ENCODE measurements at places on chromosomes 12 and 14.

DNA sequence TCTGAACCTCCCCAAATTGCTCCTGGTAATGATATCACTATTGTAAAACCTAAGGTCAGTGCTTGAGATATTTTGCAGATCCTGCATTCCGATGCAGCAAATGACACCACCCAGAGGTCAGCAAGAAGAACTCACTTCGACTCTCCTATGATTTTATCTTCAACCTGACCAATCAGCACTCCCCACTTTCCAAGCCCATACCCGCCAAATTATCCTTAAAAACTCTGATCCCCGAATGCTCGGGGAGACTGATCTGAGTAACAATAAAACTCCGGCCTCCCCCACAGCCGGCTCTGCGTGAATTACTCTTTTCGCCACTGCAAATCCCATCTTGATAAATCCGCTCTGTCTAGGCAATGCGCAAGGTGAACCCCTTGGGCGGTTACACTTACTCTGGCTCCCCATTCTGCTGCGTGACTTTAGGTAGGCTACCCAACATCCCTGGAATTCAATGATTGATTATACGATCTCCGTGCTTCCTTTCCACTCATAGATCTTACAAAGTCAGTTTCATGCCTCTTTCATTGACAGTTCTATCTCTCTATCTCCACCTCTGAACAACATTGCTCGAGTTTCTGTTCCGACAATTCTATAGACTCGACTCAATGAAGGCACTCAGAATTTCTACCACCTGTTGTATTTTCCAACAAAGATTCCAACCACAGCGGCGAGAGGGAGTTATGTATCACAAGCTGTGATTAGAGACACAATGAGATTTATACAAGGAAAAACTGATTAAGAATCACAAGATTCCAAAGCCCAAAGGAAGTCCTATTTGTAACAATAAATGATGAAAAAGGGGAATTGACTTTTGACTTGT, 939 bp downstream of the NPC2 start:
- DNase-seq, result no peak

- DNase-seq, result no peak
Measured at GRCh38 chr14:65366802-65367565, 45.5 kb upstream of the FUT8 start.

DNA sequence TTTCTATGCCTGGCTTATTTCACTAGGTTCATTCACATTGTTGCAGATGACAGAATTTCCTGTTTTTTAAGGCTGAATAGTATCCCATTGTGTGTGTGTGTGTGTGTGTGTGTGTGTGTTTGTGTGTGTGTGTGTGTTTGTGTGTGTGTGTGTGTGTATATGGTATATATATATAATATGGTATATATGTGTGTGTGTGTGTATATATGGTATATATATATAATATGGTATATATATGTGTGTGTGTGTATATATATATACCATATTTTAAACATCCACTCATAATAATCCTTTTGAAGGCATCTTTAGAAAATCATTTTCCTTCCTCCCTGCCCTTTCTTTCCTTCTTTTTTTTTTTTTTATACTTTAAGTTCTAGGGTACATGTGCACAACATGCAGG, 5.0 kb upstream of the CCDC198 start:
- no peak for DNase-seq

- DNase-seq, result no peak
Measured at GRCh38 chr14:22387776-22388241, 201.2 kb downstream of the DAD1 start.

GRCh38 chr14:60183741-60184140, 18.5 kb upstream of the DHRS7 start:
- no peak for DNase-seq

DNA sequence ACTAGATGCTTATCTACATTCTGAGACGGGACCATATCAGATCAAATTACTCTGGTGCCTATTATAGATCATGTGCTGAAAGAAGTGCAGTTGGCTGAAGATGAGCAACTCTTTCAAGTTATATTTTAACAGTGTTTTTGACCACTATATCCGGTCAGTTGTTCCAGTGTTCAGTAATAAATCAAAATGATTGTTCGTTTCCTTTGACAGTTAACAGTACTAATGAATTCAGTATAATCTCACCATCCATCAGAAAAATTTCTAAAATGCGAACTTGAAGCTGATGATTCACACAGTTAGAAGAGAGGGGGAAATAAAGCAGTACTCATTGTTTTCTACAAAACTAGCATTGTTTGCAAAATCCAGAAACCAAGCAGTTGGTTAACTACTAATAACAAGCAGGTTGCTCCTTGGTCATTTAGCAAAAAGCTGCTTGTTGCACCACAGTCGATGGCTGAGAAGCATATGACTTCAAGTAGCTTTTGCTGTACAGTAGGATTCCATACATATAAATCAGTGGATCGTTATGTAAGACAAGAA, 2.3 kb downstream of the RPS6KA5 start:
- no peak for DNase-seq

GRCh38 chr12:101302741-101303140, 22.8 kb downstream of the UTP20 start:
- no peak for DNase-seq

- no peak for DNase-seq
Measured at GRCh38 chr12:102816816-102817434, 100.1 kb downstream of the PAH start.

DNA sequence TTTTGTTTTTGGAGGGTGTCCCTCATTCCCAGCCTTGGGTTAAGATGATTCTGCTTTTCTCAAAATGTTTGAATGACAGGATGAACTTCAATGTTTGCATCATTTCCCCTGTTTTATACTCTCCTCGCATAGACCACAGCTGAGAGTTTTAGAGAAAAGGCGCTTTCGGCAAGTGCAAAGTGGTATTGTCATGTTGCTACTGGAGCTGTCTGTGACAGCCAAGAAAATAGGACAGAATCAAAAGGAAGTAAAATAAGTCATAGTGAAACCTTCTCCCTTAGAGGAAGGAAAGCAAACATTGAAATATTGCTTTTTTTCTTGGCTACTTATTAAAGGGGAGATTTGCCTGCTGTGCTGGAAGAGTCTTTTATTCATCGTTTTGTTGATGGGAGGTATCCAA, 33.5 kb upstream of the ARHGAP5 start:
- DNase-seq, result no peak

DNA sequence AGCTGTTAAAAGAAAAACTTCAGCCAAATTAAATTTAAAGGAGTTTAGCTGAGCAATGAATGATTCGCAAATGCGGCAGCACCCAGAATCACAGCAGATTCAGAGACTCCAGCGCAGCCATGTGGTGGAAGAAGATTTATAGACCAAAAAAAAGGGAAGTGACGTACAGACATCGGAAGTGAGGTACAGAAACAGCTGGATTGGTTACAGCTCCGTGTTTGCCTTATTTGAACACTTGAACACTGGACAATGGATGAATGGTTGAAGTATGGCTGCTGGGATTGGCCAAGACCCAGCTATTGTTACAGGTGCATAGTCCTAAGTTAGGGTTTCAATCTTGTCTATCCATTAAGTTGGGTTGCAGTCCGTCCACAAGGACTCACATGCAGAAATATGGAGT, 42.6 kb downstream of the GALNT8 start:
- DNase-seq, result no peak

DNA sequence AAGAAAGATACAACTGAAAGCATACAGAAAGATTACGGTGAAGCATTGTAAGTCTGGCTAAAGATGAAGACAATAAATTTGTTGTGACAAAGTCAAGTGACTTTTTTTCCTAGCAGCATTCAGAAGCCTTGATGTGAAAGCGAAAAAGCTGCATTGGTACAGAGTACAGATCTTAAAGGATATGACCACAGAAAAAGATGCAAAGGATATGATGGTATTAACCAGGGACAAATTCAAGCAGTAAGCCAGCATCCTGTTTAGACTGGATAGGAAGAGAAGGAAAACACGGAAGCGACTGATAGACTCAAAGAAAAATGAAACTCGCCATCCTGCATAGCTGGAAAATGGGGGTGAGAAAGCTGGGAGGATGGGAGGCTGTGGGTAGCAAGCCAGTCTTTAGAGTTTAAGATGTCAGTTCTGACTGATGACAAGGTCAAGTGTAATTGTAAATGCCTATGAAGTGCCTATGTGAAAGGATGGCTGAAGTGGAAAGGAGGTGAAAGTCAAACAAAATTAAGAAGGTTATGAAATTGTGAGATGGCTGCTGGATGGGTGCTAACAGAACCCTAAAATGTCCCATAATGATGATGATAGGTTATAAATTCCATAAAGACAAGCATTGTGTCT, 92.4 kb downstream of the PHLDA1 start:
- no peak for DNase-seq

DNA sequence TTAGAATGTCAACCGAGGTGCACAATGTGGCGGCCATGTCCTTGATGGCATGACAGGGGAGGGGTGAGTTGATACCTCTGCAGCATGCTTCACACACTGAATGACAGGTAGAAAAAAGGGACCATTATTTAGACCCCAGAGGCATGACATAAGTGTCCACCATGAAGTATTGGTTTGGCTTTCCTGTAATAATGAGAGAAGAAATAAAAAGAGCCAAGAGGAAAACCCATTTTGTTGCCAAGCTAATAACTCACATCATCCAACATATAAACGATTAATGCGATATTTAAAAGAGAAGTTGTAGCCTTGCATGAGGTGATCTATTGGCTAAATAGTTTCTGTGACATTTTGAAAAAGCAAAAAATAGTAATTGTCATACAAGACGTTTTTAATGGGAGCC, 343.4 kb downstream of the LRIG3 start:
- no peak for DNase-seq

Measured in caudate nucleus (tissue), 63 donors.